LHCN-M2 (cell line): ENCODE measurements at places on chromosomes 5 and 9. TPM values are rescaled to one million over a fixed set of nuclear protein-coding genes. Genes with fewer than 3 reads are reported as not detected.

Gene SH3TC2
- 3.6 and 4.4 TPM in 2 replicates for total RNA-seq

Gene CDH9
- total RNA-seq: not detected in 2 replicates

DNA sequence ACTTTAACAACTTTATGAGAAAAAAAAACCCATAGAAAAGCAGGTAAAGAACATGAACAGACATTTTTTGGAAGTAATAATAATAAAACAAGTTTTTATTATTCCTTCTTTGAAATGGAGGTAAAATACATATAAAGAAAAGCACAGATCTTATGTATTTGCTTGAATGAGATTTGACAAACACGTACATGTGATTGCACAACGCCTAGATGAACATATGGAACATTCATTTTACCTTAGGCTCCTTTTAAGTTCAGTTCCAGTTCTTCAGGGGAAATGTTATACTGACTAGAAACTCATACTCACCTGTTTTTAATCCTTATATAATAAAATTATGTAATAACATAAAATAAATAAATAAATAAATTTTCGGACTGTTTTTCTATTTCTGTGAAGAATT lies 61.8 kb downstream of the GGTA1 start:
- no peak for DNase-seq

- no peak for DNase-seq
Observed at GRCh38 chr5:111922344-111922743, 165.3 kb upstream of the NREP start.

GRCh38 chr5:56409331-56410190 lies 176.4 kb upstream of the ANKRD55 start:
- DNase-seq: peak; percentile 79

GRCh38 chr5:73633060-73633459 lies 7.1 kb downstream of the ARHGEF28 start:
- DNase-seq: peak; percentile 68

DNA sequence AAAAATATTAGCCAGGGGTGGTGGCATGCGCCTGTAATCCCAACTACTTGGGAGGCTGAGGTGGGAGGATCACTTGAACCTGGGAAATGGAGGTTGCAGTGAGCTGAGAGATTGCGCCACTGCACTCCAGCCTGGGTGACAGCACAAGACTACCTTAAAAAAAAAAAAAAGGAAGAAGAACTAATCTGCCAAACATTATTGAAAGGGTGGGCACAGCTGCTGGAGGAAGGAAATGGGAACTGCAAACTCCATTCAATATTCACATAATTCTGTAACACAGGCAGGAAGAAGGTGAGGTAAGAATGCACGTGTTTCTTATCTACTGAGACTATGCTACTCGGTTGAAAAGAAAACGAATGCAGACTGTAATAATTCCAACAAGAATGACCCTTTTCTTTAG lies 121.1 kb upstream of the GNA14 start:
- no peak for DNase-seq

Gene ITGA2
- 1.5 TPM in 2 replicates for total RNA-seq

- DNase-seq: peak; percentile 98
Observed at GRCh38 chr5:136053336-136054141, 24.8 kb downstream of the TGFBI start.

DNA sequence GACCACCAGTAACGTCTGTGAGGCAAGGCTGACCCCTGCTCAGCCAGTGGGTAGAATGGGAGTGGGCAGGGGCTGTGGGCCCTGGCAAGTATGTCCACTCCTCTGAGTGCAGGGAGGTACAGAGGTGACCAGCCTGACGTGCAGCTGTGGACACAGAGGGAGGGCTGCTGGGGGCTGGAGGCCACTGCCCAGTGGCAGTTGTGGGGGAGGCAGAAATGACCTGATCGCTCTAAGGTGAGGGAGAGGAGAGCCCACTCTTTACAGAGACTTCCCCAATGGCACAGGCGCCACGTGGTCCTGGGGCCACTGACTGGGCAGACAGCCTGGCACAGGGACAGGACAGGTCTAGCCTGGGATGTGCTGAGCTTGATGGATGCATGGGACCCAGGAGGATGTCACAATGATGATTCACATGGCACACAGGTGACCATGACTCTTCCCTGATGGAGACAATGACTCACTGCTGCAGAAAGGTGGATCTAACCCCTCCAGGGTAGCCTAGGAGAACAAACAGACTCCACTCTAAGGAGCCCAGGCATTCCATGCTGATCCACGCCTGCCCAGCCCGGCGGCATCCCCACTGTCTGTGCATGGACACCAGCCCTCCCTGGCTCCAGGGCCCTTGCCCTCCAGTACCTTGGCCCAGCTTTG lies 7.7 kb downstream of the LPCAT1 start:
- no peak for DNase-seq

Gene PCDHB13
- 3.5 and 5.1 TPM in 2 replicates for total RNA-seq

Gene LRRTM2
- under 0.01 and 0.06 TPM in 2 replicates for total RNA-seq

- no peak for DNase-seq
Observed at GRCh38 chr9:81207651-81208050, 481.7 kb downstream of the TLE1 start.

Gene IL13
- not detected in 2 replicates for total RNA-seq

Gene OTP
- not detected in 2 replicates for total RNA-seq

Gene ELOVL7
- total RNA-seq: not detected in 2 replicates

DNA sequence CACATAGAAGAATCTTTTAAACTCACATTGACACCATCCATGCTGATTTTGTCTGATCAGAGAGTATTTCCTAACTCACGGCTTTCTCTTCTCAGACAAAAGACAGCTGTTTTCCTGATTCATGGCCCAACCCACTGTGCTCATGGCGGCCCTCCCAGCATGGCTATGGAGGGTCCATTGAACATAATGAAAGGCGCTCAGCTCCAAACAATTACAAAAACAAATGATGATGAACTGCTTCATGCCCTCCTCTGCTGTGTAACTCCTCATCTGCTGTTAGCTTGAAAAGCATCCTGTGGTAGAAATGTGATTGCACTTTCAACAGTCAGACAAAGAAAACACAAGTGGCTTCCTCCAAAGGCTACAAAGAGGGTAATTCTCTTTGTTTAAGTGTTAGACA lies 673.8 kb downstream of the PRELID2 start:
- no peak for DNase-seq

- DNase-seq: no peak
Observed at GRCh38 chr5:54703565-54704255, 186.2 kb downstream of the SNX18 start.

DNA sequence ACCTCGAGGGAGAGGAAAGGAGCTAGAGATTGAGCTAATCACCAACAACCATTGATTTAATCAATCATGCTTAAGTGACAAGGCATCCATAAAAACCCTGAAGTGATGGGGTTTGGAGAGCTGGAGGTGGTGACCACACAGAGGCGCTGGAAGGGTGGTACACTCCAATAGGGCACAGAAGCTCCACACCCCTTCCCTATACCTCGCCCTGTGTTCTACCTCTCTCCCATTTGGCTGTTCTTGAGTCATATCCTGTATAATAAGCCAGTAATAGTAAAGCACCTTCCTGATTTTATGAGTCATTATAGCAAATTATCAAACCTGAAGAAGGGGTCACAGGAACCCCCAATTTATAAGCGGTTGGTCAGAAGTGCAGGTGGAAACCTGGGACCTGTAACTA lies 18.3 kb downstream of the ACTL7B start:
- DNase-seq: no peak

DNA sequence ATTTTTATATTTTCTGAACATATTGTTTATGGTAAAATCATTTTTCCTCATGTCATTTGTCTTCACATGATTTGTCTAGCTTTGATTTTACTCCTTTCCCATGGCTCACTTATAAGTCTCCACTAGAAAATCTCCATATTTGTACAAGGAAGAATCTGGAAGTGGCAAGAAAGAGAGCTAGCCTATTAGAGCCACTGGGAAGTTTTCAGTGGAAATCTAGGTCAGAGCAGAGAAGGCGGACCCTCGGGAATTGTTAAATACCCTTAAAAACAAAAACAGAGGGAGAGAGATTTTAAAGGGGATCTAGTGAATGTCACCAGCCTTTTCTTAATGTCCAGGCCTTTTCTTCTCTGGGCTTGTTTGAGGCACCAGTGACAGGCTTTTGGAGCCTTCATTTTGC lies 56.6 kb downstream of the GRAMD2B start:
- DNase-seq: no peak

DNA sequence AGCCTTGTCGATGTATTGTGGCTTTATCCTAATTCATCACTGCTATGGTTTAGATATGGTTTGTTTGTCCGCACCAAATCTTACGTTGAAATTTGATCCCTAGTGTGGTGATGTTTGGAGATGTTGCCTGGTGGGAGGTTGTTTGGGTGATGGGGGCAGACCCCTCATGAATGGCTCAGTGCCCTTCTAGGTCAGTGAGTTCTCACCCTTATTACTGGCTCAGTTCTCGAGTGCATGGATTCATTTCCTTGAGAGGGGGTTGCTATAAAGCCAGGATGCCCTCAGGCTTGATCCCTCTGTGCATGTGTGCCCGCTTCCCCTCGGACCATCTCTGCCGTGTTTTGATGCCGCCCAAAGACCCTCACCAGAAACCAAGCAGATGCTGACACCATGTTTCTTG lies 114.4 kb downstream of the CHSY3 start:
- no peak for DNase-seq

DNA sequence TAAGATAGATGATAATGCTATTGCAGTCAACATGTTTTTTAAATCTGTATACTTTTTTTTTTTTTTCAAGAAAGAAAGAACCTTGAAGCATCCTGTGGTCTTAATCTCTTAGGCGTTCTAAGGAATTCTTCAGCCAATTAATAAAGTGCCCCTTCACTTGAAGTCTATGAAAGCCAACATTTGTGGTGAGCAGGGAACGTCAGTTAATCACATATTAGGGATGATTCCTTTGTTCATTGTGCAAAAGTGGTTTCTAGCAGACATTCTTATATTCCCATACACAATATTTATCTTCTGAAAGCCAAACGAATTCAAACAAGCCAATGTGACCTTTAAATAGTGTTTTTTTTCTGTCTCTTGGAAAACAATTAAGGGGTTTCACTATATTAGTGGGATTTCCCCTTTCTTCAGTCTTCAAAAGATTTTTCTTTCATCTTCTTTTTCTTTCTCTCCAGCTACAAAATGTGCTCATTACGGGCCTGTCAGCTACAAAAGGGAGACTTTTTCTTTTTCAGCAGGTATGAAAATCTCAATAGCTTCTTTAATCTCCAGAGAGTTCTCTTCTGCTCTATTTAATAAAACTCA lies 40.1 kb downstream of the TMEM167A start:
- DNase-seq: no peak
